ENCODE measurements at places on chromosomes 12 and 14. TPM values are rescaled to one million over a fixed set of nuclear protein-coding genes. Genes with fewer than 3 reads are reported as not detected.
A peak's percentile ranks its signal among the peaks of the same experiment; 100 is the strongest.

DNA sequence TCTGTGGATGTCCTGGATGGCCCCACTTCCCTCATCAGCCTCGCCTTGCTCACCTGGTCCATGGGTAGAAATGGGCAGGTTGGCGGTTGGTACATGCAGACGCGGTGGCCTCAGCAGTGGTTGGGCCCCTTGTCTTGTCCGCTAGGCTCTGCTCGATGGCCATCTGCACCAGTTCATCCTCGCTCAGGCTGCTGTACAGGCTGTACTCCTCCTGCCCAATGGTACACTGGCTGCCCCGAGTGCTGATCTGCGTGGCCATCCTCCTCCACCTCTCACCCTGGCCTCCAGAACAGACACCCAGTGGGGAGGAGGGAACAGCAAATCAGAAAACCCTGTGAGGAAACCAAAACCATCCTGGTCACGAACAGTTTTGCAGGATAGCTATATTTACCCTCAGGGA, 12.1 kb downstream of the ASB2 start:
- H3K4me1 ChIP-seq = peaks cover 92% of the 10 kb centered on the region
- H3K27me3 ChIP-seq = no peaks in the 10 kb centered on the region
- no peak overlapping the region for H3K4me3 ChIP-seq
- peaks cover 66% of the 10 kb centered on the region for H3K36me3 ChIP-seq
- no peak for DNase-seq

DNA sequence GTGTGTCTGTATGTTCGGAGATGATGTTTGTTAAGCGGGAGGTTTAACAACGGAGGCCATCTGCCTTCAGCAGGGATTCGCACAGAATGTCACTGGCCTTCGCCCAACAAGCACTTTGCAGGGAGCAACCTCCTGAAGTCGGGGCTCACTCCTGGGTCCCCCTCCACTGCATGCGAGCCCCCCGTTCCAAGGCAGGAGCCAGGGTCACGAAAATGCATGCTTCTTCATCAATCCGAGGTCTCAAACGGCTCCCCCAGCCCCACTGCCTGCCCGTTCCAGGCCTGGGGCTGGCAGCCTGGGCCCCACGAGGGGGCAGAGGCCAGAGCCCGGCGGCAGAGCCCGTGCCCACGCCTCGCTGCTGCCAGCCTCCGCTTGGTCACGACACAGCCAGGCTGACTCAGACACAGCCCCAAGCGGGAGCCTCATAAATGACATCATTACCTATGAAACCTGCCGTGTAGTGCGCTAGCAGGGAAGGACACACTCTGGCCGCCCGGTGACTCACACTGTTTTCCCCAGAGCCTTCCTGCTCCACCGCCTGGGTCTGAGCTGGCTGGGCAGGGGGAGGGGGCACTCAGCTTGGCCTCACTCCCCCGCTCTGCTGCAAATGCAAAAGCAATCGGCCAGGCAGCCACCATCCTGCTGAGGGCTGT, 169.5 kb upstream of the RTL1 start:
- no peak overlapping the region for H3K27ac ChIP-seq
- H3K4me1 ChIP-seq = no peaks in the 10 kb centered on the region
- H3K4me3 ChIP-seq = no peak overlapping the region
- H3K27me3 ChIP-seq = peaks cover 11% of the 10 kb centered on the region
- peak; percentile 17 for DNase-seq
- H3K36me3 ChIP-seq = no peaks in the 10 kb centered on the region

GRCh38 chr12:89574736-89575208, 48.9 kb upstream of the POC1B start:
- peaks cover 4% of the 10 kb centered on the region for H3K4me1 ChIP-seq
- H3K4me3 ChIP-seq = no peak overlapping the region
- no peak for DNase-seq
- no peak overlapping the region for H3K27ac ChIP-seq
- no peaks in the 10 kb centered on the region for H3K27me3 ChIP-seq

GRCh38 chr12:112097641-112098040, 10.9 kb downstream of the NAA25 start:
- no peak for DNase-seq
- peaks cover 39% of the 10 kb centered on the region for H3K4me1 ChIP-seq
- H3K4me3 ChIP-seq = no peak overlapping the region
- peaks cover 53% of the 10 kb centered on the region for H3K36me3 ChIP-seq

DNA sequence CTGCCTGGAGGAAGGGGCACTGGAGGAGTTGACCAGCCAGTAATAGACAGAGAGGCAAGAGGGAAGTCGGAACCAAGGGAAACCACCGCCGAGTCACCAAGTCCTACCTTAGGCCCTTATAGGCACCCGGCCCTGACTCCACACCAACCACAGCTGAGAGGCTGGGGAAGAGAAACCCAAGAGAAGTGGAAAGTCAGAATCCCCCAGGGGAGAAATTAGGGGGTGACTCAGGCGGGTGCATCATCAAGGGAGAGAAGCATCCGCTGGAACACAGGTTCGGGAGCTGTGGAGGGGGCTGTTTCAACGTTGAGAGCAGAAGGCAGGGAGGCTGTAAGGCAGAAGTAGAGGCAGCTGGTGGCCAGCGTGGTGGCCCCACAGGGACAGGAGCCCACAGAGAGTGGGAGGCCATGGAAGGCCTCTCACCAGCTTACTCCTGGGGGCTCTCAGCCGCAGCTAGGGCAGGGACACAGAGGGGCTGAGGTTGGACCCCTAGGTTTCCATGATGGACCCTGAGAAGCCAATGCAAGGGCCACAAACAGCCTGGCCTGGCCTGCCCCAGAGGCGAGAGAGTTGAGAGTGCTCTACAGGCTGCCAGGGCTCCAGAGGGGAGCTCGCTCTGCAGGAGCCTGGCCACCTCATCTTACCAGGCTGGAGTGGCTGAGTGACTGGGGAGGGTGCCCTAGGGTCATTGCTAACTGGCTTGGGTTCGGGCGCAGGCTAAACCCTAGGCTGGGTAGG, 1.4 kb upstream of the TRMT61A start:
- peaks cover 36% of the 10 kb centered on the region for H3K4me1 ChIP-seq
- H3K4me3 ChIP-seq = peak overlapping the region; percentile 89
- no peak for DNase-seq
- H3K36me3 ChIP-seq = peaks cover 3% of the 10 kb centered on the region
- H3K27ac ChIP-seq = peak overlapping the region; percentile 33

- H3K4me3 ChIP-seq = no peak overlapping the region
- peaks cover 26% of the 10 kb centered on the region for H3K36me3 ChIP-seq
- H3K27ac ChIP-seq = no peak overlapping the region
- H3K4me1 ChIP-seq = peaks cover 26% of the 10 kb centered on the region
Observed at GRCh38 chr12:116091579-116091978, 185.9 kb downstream of the MED13L start.

DNA sequence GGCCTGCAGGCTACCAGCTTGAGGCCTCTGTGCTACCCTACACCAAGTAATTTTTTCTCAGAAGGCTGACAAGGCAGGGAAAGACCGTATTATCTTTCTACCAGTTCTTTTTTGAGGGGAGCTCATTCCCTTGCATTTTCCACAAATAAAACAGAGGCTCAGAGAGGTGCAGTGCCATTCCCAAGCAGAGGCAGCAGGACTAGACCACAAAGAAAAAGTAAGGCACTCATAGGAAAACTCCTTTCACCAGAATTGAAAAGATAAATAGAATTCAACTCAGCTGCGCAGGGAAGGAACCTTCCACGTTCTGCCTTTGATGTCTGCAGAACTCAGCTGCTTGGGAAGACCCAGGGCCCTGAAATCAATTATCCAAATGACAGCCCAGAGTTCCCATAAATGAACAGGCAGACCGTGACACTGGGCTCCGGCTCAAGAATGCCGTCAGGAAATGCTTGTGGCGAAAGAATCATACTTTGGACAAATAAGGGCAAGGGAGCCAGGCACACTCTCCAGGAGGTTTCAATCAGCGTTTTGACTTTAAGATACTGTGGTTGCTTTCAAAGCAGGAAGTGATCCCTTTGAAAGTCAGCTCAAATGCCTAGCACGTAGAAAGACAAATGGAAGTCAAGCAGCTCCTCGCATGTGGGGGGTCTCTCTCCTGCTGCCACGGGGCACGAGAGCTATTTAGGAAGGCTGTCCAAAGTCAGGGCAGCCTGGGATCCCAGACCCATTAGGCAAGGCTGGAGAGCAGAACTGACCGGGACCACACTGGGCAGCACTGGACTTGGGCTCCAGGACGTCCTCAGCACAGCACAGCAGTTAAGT, 14.0 kb downstream of the KCTD10 start:
- peaks cover 17% of the 10 kb centered on the region for H3K36me3 ChIP-seq
- H3K27me3 ChIP-seq = no peaks in the 10 kb centered on the region
- peaks cover 48% of the 10 kb centered on the region for H3K4me1 ChIP-seq
- no peak overlapping the region for H3K4me3 ChIP-seq
- H3K27ac ChIP-seq = peak overlapping the region; percentile 50

- no peaks in the 10 kb centered on the region for H3K36me3 ChIP-seq
- no peaks in the 10 kb centered on the region for H3K4me1 ChIP-seq
- no peak for DNase-seq
Observed at GRCh38 chr14:56210571-56210970, 92.4 kb downstream of the PELI2 start.

GRCh38 chr12:2851931-2852330, 4.9 kb downstream of the TEX52 start:
- DNase-seq = no peak
- no peak overlapping the region for H3K4me3 ChIP-seq
- H3K27me3 ChIP-seq = no peaks in the 10 kb centered on the region
- H3K27ac ChIP-seq = no peak overlapping the region
- peaks cover 2% of the 10 kb centered on the region for H3K36me3 ChIP-seq
- H3K4me1 ChIP-seq = no peaks in the 10 kb centered on the region

DNA sequence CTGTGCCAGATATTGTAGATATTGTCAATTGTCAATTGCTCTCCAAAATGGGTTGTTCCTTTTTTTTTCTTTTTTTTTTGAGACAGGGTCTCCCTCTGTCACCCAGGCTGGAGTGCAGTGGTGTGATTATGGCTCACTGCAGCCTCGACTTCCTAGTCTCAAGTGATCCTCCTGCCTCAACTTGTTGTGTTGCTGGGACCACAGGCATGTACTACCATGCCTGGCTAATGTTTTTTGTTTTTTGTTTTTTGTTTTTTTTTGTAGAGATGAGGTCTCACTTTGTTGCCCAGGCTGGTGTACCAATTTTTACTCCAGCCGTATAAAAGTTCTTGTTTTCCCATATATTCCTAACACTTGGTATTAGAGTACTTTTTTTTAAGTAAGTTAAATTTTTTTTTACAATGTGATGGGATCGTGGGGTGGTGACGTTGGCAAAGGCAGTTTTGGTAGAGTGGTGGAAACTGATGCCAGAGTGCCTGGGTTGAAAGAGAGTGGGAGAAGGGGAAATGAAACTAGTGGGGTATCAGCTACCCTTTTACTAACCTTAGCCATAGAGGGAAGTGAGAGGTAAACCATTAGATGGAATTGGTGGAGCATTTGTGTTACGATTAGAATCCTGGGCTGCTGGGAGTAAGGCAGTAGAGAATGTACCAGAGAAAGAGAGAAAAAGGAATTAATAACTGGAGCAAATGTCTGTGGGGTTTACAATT, 33.0 kb upstream of the CFAP54 start:
- DNase-seq = no peak
- H3K36me3 ChIP-seq = no peaks in the 10 kb centered on the region
- H3K4me1 ChIP-seq = peaks cover 3% of the 10 kb centered on the region
- no peak overlapping the region for H3K27ac ChIP-seq
- no peak overlapping the region for H3K4me3 ChIP-seq
- no peaks in the 10 kb centered on the region for H3K27me3 ChIP-seq

DNA sequence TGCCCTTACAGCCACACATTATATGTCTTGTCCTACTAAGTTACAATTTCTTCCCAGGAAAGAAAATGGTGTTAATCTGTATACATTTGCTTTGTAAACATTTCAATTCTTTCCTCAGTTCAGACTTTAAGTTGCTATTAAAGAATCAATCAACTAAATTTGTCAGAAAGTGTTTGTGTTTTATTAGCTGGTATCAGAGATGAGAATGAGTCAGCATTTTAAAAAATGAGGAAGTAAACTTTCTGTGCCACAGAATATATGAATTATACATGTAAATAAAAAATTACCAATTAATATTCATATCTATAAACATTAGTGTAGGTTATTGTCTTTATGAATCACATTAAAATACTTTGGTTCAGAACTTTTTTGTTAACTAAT, 82.0 kb downstream of the LMO3 start:
- no peak overlapping the region for H3K4me3 ChIP-seq
- no peaks in the 10 kb centered on the region for H3K27me3 ChIP-seq
- no peak for DNase-seq
- no peaks in the 10 kb centered on the region for H3K36me3 ChIP-seq

DNA sequence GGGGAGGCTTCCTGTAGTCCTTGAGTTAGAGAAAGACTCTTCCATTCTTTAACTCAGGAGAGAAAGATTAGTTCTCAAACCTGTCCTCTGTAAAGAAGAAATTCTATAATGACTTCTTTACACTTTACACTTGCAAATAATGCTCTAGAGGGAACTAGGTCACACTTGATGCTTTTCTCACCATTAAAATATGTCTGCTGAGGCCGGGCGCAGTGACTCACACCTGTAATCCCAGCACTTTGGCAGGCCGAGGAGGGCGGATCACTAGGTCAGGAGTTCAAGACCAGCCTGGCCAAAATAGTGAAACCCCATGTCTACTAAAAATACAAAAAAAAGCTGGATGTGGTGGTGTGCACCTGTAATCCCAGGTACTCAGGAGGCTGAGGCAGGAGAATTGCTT, 6.3 kb downstream of the NTN4 start:
- no peaks in the 10 kb centered on the region for H3K4me1 ChIP-seq
- H3K27me3 ChIP-seq = peaks cover 38% of the 10 kb centered on the region
- H3K4me3 ChIP-seq = no peak overlapping the region
- no peaks in the 10 kb centered on the region for H3K36me3 ChIP-seq

DNA sequence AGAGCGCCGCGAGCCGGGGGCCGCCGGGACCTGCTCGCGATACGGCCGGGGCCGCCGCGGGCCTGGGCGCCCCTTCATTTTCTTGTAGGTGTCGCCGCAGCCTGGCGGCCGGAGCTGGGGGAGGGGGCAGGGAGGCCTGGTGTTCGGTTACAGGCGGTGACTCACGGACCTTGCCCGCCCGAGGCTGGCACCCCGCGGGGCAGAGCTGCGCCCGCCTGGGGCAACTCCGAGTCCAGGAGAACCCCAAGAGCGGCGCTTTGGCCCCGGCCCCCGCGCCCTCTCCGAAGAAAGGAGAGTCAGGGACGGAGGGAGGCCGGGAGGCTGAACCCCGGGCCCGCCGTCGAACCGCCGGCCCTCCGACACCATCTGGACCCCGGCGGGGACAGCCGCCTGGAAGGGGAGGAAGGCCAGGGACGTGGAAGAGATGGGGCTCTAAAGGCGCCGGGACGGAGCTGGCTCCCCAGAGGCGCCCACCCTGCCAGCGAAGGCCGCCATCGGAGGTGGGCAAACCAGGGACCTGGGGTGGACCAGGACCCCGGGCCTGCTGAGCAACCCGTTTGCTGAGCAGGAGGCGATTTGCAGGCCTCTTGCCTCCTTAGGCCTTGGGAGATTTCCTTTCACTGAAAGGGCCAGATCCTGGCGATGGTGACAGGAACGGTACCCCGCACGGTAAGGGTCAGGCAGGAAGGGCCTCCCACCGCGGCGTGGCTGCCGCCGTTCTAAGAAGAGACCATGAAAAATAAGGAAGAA, 843 bp upstream of the NUAK1 start:
- no peak overlapping the region for H3K27ac ChIP-seq
- no peak for DNase-seq
- peaks cover 7% of the 10 kb centered on the region for H3K4me1 ChIP-seq

Gene NTF3
- not detected for total RNA-seq

Gene PPTC7
- 31.5 TPM for total RNA-seq

Gene FAM181A
- total RNA-seq = not detected

Gene CD69
- 197 TPM for total RNA-seq

Gene BDKRB1
- not detected for total RNA-seq

Gene SOAT2
- 1.4 TPM for total RNA-seq

Gene SIRT4
- total RNA-seq = 1.6 TPM

Gene HVCN1
- 11.6 TPM for total RNA-seq

Gene LTB4R2
- 19.6 TPM for total RNA-seq

Gene KRT7
- total RNA-seq = 9.3 TPM

Gene SMIM41
- total RNA-seq = not detected

Gene PAX9
- total RNA-seq = not detected

Gene CABP1
- 0.25 TPM for total RNA-seq

Gene POTEG
- total RNA-seq = not detected

Gene ZNF385A
- total RNA-seq = 0.38 TPM

Data from activated CD4-positive, alpha-beta memory T cell treated with anti-CD3 and anti-CD28 coated beads, Interleukin-2, amount 10 ng/mL, durations not matched to agents 7 days and 5 days (primary cell).